ENCODE measurements at places on chromosomes 4 and X.
A peak's percentile ranks its signal among the peaks of the same experiment; 100 is the strongest.

DNA sequence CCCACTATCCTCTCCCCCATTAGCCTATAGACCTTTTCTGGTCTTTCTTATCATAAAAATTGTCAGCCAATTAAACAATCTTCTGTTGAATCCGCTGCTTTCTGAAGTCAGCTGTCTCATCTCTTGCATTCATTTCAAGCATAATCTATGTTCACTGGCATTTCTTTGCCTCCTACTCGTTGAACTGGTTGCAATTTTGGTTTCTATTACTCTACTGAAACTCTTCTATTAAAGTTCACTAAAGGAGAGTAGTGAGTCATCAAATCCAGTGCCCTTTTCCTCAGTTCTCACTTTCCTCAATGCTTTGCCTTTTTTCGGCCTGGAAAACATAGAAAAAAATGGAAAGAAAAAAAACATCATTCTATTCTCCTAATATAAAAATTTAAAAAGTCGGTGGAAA, 23.9 kb upstream of the CXCL13 start:
- ATAC-seq: peak; percentile 61

DNA sequence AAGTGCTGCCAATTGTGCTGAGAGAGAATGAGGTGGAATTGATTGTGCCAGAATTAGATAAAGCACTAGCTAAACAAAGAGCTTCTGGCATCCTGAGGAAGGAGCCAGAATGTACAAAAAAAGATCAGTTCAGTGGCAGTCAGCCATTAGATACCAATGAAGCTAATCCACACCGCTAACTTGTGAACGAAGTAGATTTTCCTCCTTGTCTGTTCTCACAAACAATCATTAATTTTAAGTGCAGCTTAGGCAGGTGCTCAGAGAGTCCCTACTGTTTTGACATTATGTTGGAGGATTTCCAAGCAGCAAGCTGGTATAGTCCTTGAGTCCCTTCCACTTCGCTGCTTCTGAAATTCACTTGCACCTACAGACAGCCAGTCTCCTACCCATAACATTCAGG, 617.4 kb downstream of the CENPC start:
- ATAC-seq: no peak

DNA sequence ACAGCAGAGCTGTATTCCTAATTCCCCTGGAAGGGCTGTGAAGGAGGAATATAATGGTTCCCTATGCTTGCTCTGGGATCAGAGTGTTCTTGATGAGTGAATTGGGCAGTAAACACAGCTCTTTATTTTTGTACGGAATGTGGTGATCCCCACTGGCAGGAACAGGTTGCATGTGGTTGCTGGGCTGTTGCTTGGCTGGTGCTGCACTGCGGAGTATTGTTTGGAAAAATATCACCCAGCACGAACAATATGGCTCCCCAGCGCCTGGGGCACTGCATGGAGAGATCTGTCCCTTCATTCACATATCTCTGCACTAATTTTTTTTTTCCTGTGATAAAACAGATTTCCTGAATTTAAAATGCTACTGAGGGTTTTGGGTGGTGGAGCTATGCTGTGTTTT, 119.7 kb downstream of the MGST2 start:
- ATAC-seq: no peak

DNA sequence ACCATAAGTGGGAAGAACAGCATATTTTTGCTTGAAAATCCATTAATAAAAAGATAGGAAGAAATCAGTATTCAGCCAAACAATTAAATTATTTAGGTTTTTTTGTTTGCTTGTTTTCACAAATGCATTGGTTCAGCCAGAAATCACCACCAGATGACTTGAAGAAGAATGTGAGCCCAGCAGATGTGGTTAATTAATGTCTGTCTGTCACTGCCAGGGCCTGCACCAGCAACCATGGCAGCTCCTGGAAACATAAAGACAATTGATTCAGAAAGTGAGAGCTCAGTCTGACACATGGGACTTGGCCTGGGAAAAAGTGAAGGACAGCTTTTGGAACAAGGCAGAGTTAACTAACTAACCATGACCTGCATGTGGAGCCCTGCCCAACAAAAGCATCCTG, 74.0 kb downstream of the MAOB start:
- no peak for ATAC-seq

GRCh38 chr4:10684631-10685030, at the start of gene CLNK:
Gene CLNK (minus strand): TSS chr4:10684768. CDS start chr4:10667869, 16,899 bp downstream.
- no peak for ATAC-seq

- ATAC-seq: no peak
Measured at GRCh38 chrX:95703696-95704095, 980.9 kb upstream of the DIAPH2 start.

DNA sequence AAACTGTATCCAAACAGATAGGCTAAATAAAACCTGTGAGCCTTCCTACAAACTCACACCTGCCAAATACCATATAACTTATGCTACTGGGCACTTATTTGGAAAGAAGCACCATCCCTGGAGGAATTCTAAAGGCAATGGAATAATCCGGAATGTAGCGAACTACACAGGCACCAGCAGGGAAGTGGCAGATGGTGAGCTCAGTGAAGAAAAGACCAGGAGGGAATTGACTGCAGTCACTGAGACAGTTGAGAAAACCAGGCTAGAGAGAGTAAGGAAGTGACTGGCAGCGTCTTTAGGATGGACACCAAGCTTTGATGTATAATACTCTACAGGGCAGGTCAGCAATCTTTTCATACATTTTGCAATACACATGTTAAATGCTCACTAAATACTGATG, 16.3 kb downstream of the NDNF start:
- ATAC-seq: no peak

DNA sequence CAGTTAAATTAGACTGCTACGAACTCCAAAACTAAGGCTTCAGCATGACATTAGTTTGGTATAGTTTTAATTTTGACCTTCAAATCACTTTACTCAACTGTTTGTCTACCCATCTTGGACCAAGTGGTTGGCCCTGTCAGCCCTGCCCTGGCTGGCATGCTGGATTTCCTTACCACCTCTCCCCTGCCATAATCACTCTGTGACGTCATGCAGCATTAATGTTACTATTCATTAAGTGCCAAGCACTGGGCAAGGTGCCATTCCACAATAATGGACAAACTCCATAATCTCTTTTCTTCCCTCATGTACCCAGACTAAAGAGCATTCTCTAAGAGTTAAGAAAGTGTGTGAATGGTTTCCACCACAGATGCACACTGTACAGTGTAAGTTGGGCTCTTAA, 277.0 kb upstream of the INTU start:
- no peak for ATAC-seq

- ATAC-seq: no peak
Measured at GRCh38 chrX:12997906-12998687, 23.2 kb downstream of the TMSB4X start.

DNA sequence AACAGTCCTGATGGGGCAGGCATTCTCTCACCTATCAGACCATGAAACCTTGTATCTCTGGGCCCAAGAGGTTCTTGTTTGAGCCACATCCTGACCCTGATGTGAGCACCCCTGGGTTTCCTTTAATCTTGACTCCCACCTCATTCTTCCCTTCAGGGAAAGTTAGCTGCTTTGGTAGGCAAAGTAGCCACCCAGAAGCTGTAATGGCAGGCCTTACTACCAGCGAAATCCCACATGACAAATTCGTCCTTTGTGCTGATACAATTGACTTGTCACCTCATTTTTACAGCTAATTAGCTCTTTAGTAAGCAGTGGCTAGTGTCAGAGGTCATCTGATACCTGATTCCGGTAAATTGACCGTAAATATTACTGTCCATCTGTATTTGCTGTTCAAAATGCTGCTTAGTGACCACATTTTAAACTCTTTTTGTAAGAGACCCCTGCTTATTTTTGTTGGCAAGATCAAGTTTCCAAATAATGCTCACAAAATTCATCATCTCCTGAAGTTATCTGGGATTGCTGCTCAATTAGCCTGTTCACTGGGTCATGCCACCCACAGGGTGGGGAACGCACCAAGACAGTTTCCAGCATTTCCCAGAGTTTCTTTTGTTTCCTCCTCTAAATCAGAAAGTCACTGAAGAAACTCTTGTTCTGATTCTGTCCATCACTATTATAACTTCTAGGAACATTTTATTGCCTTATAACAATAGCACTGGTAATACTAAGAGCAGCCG, 329.7 kb downstream of the GPAT3 start:
- no peak for ATAC-seq

GRCh38 chr4:141922236-141922635, 285.9 kb downstream of the IL15 start:
- no peak for ATAC-seq

DNA sequence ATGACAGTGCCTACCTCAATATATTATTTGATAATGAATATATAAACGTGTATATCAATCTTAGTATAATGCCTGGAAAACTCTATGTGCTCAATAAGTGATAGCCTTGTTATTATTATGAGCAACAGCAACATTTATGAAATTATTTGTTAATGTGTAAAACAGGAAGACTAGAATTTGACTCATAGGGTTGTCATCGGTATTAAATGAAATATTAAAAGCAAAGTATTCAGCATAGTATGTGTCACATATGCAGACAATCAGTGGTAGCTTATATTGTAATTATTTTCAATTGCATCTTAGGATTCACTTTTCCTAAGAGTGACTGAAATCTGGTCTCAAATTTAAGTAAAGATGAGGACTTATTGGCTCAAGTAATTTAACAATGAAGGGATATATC, 24.6 kb downstream of the SPANXD start:
- ATAC-seq: no peak

GRCh38 chr4:78250500-78250899, 193.4 kb downstream of the FRAS1 start:
- no peak for ATAC-seq
